ENCODE measurements at places on chromosomes 16 and 17.

DNA sequence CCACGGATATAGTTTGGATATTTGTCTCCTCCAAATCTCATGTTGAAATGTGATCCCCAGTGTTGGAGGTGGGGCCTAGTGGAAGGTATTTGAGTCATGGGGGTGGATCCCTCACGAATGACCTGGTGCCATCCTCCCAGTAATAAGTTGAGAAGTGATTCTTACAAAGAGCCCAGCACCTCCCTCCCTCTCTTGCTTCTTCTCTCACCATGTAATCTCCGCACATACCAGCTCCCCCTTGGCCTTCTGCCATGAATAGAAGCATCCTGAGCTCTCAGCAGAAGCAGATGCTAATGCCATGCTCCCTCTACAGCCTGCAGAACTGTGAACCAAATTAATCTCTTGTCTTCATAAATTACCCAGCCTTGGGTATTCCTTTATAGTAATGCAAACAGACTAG is 41.9 kb upstream of the RBBP6 start:
- DNase-seq, result no peak

DNA sequence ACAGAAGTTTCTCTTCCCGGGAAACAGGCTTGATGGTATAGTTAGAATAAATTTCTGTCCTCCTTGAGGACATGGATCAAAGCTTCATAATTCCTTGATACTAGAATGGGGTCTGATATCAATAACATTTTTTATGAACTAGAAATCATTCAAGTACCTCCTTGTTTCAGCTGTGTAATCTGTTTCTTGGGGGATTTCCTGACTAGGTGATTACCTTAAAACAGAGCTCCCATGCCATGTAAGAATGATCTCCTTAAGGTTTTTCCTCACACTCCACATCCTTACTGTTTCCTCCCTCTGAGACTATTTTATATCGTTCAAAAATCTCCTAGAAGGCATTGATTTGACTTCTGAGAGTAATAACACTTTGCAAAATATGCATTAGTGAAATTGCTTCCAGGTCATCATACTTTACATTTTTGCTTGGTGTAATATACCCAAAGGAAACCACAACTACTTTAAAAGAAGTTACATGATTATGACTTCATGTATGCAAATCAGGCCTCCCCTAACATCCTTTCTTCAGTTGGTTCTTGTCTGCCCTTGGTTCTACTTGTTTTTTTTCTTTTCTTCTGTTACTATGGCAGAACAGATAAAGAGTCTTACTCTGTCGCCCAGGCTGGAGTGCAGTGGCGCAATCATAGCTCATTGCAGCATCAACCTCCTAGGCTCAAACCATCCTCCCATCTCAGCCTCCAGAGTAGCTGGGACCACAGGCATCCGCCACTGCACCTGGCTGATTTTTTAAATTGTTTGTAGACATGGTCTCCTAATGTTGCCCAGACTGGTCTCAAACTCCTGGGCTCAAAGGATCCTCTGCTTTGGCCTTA is 388.8 kb downstream of the ZFHX3 start:
- no peak for DNase-seq

GRCh38 chr16:85515830-85516397 is 97.2 kb upstream of the GSE1 start:
- DNase-seq, result no peak

- no peak for DNase-seq
These were observed 301 bp upstream of the ULK2 start for GRCh38 chr17:19868079-19868395.

DNA sequence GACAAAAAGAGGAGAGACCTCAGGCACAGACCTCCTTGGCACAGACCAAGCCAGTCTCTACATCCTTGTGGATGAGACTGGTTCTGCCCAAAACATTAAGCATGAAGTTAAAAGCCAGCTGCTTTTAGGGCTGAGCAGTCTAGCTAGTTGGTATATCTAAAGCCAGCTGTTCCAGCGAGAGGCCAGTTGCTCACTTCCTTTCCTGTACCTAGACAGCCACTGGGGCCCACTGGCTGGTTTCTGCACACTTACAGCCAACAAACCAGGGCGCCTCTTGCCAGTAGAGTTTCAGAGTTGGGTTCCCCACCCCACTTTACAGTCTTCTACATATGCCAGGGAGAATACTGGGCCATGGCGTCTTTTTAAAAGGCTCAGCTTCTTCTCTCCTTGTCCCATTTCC is 242.4 kb downstream of the ZFHX3 start:
- no peak for DNase-seq

- no peak for DNase-seq
These were observed 4.4 kb upstream of the OR1F1 start for GRCh38 chr16:3183445-3184139.

DNA sequence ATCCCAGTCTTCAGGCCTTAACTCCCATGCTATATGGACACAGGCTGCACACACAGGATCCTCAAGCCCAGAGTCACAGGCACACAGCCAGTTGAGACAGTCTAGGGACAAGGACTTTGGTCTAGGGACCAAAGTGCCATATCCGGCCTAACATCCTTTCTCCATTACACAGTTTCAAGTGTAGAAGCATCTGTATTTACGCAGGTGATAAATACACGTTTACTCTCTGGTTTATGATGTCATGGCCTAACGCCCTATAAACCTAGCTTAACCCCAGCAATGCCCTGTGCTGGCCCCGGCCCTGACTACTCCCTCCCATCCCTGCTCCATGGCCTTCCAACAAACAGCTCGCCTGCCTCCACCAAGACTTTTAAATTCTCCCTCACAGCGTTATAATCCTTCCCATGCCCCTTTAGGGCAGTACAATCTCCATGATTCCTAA is 17.1 kb downstream of the CUEDC1 start:
- no peak for DNase-seq

DNA sequence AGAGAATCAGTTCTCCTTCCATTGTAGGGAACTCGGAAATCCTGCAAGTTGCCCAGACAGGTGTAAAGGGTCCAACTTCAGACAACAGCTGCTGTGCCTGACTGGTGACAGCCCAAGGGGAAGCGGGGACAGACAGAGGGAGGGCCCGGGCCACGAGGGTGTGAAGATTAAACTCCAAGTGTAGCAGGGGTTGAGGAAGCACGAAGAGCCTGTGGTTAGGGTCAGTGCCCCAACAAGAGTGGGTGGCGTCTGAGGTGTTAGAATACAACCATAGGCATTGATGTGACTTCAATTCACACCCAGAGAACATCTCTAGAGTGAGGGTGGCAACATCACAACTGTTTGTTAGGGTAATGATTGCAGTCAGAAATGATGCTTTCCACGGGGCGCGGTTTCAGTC is 39.1 kb downstream of the ASPA start:
- DNase-seq, result no peak

DNA sequence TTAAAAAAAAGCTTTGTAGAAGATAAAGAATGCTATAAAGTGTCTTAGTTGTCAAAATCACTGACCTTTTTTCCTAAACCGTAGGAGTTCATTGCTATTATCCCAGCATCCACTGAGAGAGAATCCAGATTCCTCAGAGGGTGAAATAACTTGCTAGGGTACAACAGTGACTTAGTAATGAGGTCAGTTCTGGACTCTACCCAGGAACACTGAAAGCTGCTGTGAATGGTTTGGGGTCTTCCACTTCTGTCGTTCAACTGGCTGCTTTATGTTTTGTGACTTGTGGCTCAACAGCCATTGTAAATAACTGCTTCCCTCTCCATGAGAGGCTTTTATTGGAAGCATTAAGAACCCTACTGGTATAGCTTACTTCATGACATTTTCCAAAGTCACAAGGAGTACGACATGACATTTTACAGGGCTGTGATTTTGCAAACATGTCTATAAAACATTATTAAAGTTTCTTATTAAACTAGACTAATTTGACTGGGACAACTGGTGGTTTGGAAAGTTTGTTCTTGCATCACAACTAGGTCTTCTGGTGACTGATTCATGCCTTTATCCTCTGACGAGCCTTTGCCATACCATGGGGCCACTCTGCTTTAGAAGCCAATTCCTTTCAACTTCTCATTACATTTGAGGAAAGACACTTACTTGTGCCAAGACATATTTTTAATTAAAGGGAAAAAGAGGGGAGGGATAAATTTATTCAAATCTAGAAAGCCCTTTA is 92.2 kb upstream of the CDH11 start:
- DNase-seq, result no peak

GRCh38 chr16:86012221-86012620 is 113.3 kb downstream of the IRF8 start:
- no peak for DNase-seq

DNA sequence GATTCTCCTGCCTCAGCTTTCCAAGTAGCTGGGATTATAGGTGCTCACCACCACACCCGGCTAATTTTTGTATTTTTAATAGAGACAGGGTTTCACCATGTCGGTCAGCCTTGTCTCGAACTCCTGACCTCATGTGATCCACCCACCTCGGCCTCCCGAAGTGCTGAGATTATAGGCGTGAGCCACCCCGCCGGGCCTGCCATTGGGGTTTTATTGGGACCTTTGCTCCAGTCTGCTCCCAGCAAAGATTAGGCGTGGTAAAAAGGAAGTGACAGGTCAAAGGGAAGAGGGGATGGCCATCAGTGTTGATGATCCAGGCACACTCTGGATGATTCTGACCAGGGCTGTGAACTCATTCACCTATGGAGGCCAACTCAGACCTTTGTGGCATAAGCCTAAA is 20.5 kb downstream of the MYLK3 start:
- DNase-seq, result no peak

- DNase-seq, result no peak
These were observed 1.5 kb downstream of the ST6GALNAC1 start for GRCh38 chr17:76642032-76642561.

GRCh38 chr17:38701504-38702165 is 3.4 kb upstream of the MLLT6 start:
- peak; percentile 94 for DNase-seq

DNA sequence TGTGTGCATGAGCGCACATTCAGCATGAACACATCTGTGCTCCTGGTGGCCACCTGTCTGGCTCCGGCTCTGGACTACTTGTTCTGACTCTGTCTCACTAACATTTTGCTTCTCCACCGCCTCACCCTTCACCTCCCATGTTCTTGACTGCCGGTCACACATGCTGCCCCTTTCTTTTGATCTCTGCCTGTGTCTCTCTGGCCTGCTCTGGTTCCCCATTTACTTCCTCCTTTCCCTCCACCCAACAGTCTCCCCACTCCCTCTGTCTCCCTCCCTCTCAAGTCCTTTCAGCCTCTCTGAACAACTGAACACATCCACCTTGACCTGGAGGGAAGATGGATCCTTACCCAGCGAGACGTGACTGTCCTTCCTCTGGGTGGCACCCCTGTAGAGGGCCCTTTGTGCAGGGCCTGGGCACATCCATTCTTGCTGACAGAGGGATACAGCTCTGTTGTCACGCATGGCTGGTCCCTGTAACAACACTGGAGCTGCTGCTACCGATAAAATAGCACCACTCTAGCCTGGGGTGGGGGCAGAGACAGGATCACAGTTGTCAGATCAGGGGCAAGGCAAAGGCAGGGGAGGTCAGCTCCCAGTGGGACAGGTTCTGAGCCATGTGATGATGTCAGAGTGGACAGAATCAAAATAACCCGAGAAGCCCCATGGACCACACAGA is 11.0 kb downstream of the ZSCAN32 start:
- no peak for DNase-seq

DNA sequence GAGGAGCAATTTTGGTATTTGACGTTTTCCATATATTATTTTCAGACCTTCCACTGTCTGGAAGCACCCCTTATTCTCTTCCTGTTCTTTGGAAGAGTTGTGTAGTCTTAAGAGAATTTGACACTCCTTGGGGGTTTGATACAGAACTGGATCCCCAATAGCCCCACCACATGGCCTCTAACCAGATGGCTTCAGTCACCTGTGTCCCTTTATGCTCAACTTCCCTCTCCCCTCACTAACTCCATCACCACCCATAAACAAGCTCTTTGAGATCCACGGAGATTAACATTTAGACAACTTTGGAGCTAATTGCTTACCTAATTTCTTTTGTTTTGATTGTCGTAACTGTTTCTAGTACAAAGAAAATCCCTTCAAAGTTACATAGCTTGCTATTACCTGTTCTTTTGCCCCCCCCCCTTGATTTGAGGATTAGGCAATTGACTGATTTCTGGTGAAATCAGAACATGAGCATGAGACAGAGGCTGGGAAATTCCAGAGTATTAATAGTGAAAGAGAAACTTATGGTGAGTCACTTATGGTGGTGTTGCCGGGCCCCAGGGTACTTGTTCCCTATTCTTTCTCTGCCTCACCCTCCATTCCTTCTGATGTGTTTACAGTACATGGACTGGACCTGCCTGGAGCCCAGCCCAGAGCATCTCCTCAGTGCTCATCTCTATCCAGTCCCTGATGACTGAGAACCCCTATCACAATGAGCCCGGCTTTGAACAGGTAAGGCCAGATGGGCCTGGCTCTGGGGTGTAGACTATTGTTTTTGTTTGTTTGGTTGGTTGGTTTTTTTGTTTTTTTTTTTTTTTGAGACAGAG is 7.5 kb downstream of the UBE2Z start:
- DNase-seq, result peak; percentile 80

DNA sequence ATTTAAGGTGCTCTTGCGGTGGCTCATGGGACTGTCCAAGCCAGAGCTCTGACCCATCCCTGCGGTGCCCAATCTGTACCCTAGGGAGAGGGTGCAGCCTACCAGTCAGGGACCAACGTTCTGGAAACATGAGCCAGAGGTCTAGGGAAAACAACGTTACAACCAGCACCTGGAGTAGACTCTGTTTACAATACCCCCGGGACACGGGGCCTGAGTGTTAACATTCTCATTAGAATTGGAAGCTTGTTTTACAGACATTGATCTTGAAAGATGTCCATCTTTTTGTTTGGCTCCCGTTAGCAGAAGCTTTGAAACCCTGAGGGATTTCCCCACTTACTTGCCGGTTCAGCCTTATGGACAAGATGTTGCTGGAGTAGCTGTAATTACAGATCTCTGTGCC is 6.9 kb downstream of the WIPI1 start:
- DNase-seq, result no peak
